ENCODE measurements at places on chromosomes 7 and 10.
A peak's percentile ranks its signal among the peaks of the same experiment; 100 is the strongest.

DNA sequence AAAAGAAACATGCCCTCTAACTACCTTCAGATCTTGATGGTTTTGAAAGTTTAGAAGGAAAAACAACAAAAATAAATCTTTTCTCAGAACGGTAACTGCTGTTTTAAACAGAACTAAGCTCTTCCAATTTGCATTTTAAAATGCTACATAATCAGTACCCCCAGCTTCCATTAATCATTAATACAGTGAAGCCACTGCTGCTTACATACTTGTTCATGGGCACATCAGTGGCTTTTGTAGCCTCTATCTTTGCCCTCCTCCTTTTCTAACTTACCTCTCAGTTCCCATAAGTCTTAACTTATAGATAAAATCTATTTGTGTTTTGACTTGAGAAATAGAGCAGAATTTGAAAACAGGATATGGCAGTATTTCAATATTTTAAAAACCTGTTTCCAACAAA, 109.1 kb downstream of the POLL start:
- DNase-seq = no peak

DNA sequence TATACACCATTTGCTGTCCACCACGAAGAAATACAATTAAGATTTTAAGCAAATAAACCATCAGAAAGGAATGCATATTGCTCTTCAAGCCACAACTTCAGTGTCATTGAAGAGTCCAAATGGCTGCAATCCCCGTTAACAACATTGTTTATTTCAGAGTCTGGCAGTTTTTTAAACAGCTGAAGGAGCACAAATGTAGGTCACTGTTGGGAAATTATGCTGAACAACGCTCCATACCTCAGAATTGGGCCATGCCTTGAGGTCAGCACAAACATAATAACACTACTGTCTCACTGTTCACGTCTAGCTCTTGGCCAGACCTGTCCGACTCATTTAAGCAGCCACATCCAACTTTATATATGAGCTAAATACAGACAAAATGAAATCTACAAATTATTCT, 453.9 kb upstream of the GHITM start:
- DNase-seq = no peak

GRCh38 chr7:114415064-114415989, 712 bp downstream of the FOXP2 start:
- DNase-seq = no peak

DNA sequence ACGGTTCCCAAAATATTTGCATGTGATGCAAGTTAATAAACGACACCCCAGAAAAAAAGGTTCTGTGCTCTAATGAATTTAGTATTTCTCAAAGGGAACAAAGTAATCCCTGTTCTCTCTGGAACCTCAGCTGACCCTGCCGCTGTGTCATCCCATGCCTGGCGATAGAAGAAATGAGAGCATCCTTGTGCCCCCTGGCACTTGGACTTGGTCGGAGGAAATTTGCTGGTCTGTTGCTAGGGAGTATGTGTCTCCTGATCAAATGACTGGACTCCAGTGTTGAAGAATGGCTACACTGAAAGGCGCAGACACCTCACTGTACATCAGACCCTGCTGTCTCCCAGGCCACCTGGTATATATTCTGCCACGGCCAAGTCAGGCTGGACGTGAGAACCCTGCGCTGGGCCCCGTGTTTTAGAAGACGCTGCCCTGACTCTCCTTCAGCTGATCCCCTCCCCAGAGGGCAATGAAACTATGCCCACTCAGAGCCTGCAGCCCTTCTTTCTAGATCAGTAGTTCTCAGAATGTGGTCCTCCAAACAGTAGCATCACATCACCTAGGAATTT, 67.2 kb downstream of the THNSL1 start:
- no peak for DNase-seq

DNA sequence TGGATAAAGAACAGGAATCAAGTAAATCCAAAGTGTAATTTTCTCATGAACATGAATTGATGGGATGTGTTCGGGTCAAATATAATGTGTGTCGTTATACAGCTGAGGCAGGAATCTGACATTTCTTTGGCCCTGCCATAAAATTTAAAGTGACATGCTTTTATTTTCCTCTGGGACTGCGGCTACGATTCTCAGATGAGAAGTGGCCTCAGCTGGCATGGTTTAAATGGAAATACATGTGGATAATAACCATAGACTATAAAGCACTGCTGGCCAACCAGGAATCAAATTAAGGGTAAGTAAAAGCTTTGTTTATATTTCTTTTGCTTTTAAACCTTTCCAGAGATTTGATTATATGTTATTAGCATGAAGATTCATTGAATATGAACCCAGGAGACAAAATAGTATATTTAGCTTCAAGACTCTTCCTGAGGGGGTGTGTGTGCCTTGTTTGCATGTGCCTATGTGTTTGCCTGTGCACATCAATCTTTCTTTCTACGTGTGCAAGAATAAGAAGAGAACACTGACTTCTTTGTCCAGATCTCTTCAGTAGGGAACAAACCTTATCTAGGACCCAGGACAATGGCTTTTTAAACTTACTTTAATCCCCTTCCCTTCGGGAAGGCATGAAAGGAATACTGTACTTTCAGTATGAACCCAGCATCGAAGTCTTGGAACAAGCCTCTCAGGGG, 629.0 kb upstream of the PFKP start:
- DNase-seq = no peak

DNA sequence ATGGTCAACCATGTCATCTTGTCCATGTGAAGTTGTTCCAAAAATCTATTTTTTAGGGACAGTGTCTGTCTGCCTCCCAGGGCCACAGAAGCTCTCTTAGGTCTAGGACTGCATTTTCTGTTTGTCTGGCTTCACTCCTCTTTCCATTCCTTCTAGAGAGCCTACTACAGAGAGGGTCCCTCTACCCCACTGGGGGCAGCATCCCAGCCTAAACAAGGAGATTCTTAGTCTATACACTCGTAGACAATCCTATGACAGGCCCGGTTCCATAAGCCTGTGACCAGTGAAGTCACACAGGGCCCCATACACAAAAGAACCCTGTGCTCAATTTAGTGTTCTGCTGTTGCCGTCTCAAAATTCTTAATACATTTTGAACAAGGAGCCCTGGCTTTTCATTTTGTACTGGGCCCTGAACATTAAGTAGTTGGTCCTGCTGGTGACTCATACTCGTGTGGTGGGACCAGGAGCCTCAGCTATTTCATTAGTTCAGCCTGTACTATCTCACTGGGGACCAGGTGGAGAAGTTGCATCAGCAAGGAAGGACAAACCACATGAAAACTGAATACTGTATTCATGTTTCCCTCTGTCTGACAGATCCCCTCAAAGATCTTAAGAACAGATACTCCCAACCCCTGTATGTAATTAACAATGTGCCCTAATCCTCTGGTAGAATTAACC, 23.5 kb upstream of the FAM180A start:
- peak; percentile 22 for DNase-seq

DNA sequence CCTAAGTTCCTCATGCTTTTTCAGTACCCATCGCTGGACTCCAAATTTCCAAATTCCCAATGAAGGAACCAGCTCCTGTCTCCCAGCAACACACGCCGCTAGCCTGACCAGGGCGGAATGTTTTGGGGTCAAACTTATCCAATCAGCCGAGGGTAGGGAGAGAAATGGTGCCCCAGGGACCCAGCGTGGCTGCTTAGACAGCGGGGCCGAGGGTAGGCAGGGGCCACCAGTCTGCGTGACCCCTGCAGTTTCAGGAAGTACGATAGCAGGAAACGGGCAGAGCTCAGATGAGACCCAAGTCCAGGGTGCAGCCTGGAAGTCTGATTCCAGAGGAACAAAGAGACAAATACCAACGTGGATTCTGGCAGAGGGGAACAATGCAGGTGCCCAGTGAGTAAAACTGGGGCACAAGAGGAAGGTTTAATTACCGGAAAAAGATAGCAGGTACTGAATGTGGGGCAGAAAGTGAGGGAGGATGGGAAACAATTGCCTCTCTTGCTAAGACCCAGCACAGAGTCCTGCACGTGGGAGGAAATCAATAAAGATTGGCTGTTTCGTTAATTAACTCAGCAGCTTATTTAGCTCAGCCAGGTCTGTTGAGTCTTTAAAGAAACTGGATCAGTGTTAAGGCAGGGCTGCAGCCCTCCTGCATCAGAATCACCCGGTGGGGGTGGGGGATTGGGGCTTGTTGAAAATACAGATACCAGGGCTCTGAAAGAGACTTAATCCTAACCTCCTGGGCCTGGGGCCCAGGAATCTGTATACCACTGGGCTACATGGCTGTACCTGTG, 50.4 kb upstream of the NFE2L3 start:
- no peak for DNase-seq

DNA sequence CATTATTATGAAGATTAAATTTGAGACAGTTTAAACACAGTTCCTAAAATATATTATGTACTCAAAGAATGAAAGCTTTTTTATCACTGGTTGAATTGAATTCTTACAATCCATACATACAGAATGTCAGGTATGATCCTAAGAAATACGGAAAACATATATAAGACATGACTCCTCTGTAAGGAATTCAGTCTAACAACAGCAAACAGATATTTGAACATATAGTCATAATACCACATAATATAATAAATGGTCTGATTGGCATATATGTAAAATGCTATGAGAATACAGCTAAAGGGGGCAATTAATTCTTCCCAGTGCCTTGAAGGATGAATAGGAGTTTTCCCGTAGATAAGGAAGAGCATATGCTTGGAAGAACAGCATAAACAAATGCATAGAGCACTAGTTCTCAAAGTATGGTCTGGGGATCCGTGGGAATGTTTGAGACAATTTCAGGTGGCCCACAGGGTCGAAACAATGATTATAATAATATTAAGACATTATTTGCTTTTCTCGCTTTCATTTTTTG, 10.6 kb upstream of the ARID5B start:
- no peak for DNase-seq

DNA sequence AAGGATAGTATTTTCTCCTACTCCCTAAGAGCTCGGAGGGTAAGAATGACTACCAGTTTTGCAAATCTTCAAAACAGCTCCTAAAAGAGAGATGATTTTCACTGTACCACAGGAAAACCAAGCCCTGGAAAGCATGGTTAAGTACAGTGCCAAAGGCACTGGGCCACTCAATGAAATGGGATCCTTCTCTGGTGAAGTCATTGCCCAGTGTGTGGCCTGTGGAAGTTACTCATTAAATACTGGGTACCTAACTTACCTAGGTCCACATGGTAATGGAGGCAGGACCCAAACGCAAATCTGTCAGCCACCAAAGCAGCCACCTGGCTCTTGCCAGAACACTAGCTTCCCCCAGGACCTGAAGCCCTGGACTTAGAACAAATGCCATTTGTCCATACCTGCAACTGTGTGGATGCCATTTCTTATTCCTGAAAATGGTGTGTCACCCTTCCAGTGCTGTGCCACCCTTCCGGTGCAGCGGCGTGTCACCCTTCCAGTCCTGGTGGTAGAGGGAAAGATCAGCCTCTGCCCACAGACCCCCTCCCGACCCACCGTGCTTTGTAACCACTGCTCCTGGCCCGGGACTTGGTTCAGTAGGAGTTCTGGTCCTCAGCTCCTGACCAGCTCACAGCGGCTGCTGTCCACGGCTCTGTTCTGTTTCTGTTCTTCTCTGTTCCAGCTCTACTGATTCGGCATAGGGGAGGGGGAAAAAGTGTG, 659.2 kb downstream of the SDK1 start:
- no peak for DNase-seq

DNA sequence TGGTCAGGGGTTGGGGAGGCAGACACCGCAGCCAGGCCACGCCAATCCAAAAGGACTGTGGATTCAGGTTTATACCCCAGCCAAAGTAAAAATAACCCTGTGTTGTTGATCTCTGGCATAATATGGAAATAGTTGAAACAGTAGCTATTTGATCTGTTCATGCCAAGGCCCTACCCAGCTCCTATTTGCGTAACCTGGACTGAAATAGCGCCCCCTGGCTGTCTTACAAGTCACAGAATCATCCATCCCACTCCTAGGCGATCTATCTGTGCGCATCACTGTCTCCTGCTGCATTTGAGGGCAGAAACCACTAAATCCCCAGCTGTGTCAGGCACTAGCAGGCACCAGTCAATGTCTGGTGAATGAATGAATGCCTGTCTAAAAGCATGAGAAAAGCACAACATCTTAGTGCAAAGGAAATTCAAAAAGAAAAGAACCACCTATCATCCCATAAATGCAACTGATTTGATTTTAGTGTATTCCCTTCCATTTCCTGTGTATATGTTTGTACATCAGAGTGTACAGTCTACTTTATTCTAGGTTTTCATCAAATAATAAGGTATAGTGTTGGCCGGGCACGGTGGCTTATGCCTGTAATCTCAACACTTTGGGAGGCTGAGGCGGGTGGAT, 160.0 kb downstream of the SLIT1 start:
- DNase-seq = no peak

DNA sequence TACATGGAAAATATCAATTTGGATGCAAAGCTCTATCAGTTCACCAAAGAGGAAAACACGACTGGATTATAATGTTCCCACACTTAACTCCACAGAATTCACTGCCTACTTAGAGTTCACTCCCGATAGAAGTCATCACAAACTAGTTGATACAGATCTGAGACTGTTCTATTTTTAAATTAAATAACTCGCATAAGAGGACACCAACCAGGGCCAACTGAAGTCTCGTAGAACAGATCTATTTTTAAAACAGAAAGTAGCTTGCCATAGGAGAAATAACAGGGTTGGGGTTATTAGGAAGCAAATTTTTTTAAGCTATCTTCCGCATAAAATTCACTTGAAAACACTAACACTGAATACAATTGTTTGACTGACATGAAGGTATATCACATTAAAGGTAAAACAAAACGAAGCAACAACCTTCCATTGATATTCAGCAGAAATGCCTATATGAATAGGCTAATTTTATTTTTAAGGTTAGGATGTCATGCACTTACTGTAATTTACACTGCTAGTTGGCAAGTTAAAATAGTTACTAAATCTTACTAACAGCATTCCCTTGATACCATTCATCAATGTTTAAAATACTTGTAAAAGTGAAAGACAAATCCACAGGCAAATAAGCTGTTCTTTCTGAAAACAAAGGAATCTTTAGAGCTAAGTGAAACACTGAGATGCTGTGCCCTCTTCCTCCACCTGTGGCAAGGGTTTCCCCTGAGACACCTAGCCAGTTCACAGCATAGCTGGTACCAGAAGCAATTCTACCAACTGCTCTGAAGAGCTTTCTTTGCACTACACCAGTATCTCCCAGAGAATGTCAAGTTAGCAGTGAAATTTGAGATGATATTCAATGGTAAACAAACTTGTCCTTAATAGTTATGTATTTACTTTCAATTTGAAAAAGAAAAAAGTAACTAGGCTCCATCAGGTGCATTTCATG, 186.7 kb upstream of the ANK3 start:
- no peak for DNase-seq

- no peak for DNase-seq
Observed at GRCh38 chr7:91565499-91566401, 301.5 kb downstream of the FZD1 start.
